Activated CD4-positive, alpha-beta T cell treated with anti-CD3 and anti-CD28 coated beads for 24 hours (primary cell): ENCODE measurements at places on chromosomes 1 and 21.

DNA sequence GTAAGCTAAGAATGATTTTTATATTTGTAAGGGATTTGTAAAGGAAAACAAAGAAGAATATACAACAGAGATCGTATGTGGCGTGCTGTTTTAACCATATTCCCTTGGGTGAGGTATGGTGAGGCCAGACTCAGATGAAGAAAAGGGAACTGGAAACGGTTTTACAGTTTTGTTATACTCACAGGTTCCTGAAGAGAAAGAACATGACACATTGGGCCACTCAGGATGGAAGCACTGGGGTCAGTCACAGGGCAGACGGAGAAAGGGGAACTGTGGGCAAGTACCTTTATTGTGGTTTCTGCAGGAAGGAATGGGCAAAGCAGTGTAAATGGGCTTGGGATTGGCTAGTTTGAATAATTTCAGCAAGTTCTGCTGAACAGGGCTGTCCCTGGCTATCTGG lies 177.4 kb downstream of the LBR start:
- no peak for DNase-seq

- DNase-seq = no peak
Observed at GRCh38 chr1:179971563-179972496, 17.2 kb downstream of the CEP350 start.

GRCh38 chr1:188117436-188117835 lies 1288.7 kb downstream of the PLA2G4A start:
- no peak for DNase-seq

DNA sequence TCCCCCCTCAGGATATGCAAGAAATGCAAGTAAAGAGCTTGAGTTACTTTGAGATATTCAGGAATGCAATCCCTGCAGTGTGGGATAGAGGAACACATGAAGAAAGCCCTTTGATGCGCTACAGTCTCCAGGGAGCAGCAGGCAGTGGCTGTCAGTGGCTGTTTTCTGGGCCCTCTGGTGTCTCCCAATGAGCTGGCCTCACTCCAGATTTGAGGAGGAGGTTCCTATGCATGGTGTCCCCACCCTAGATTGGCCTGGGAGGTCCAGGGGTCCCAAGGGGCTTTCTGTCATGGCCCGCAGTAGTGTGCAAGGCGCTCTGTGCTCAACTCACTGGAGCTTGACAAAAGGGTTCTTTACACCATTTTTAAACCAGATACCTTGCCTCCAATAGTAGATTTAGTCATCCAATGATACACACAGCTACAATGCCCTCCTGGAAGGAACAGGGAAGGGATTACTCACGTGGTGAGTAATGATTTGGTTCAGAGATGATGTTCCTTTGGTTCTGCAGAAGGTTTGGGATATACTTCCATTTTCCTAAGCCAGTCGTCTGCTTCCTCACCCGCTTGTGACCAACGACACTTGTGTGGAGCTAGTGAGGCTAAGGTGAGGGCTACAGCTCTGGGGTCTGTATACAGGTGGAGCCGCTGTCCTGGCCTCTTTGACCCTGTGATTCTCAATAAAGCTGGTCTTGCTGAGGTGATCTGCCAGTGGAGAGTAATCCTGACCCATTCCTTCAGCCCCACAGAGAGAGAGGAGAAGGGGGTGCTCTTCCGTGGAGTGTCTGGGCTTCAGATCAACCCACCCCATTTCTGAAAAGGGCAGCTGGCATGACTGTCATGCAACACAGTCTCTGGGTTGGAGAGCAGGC lies 6.6 kb downstream of the BATF3 start:
- DNase-seq = no peak

DNA sequence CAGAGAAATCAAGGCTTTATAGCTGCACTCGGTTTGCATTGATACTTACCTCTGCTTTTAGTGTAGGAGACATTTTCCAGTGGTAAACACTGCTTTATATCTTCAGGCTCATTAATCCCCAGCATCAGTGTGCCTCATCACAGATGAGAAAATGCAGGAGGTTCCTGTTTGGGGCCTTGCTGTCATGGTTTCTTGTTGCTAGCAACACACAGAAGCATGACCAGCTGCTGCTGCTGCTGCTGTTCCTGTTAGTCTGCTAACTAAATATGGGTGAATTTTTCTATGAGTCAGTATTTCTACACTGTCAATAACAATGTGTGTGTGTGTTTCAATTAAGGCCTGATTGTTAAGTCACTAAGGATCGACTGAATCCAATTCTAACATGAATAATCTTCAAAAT lies 85.8 kb upstream of the RGS1 start:
- DNase-seq = no peak

GRCh38 chr1:228515200-228515834 lies 28.1 kb downstream of the RNF187 start:
- no peak for DNase-seq

DNA sequence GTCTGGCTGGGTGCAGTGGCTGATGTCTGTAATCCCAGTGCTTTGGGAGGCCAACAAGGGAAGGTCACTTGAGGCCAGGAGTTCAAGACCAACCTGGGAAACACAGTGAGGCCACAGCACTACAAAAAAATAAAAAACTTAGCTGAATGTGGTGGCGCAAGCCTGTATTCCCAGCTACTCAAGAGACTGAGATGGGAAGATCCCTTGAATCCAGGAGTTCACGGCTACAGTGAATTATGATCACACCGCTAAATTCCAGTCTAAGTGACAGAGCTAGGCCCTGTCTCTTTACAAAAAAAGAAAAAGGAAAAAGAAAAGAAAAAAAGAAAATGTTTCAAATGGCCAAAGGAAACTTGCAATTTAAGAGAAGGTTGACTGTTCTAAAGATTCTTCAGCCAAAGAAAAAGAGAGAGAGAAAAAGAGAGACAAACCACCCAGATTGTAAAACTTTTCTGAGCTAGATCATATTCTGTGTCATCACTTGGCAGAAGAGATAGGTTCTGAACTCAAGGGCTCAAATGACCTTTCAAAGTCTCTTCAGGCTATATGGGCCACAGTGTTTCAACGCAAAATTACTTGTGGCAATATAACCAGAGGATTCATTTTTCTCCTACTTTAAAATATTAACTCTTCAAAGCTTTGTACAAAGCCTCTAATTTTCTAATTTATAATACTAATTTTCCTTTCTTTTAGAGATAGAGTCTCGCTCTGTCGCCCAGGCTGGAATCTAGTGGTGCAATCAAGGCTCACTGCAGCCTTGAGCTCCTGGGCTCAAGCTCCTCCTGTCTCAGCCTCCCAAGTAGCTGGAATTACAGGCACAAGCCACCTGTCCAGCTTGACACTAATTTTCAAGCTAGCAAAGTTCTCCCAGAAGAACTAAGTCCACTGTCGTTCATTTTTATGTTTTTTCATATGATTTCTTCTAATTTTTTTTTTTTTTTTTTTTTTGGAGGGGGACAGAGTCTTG lies 20.5 kb downstream of the ARID4B start:
- no peak for DNase-seq

- no peak for DNase-seq
Observed at GRCh38 chr1:53586765-53587164, 127.6 kb downstream of the DMRTB1 start.

GRCh38 chr1:113271039-113271438 lies 119.3 kb upstream of the MAGI3 start:
- no peak for DNase-seq

DNA sequence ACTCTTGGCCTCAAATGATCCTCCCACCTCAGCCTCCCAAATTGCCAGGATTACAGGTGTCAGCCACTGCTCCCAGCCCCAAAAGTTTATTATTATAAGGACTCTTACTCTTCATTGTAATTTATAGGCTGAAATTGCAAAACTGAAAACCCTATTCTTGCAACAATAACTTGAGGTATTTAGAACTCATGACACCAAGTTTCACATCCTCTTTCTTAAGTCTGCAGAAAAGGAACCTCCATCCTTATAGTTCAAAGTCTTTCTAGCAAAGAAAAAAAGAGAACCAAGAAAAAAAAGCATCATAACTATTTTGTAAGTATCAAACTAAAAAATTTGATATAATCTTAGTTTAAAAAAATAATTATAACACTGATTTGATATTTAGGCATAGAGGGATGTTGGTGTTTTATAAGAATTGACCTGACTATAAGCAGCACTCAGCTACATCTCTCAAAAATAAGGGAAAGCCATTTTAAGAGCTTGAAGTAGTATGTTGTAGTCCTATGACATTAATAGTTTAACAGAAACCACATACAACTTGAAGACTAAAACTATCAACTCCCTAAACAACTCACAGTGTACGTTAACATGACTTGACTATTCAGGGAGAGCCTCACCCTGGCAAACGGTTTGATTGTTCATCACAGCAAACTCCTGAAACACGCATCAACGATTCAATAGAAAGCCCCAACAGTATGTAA lies 122.4 kb downstream of the AKT3 start:
- no peak for DNase-seq

GRCh38 chr1:97636941-97637340 lies 283.9 kb downstream of the DPYD start:
- DNase-seq = no peak

GRCh38 chr1:51217101-51217500 lies 19.0 kb upstream of the RNF11 start:
- DNase-seq = no peak

- DNase-seq = no peak
Observed at GRCh38 chr1:21451212-21451611, 11.3 kb downstream of the NBPF3 start.

DNA sequence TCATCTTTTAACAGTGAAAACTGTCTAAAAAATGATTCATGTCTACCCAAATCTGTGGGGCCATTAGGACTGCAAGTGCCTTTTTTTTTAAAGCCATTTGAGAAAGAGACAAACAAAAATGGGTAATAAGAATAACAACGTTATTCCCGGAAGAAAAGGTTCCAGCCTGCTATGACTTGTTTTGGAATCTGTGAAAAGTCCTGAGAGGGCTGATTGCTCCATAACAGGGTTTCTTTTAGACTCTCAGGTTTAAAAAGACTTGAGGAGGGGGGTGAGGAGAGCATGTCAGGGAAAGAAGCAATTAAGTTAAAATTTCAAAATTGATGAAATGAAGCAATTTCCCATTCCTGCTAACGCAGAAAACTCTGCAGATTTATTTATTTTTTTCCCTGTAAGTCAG lies 56.4 kb downstream of the CACHD1 start:
- no peak for DNase-seq

- DNase-seq = no peak
Observed at GRCh38 chr21:44846485-44847260, 26.8 kb downstream of the PTTG1IP start.

GRCh38 chr21:37181059-37181458 lies 86.1 kb downstream of the VPS26C start:
- DNase-seq = no peak

DNA sequence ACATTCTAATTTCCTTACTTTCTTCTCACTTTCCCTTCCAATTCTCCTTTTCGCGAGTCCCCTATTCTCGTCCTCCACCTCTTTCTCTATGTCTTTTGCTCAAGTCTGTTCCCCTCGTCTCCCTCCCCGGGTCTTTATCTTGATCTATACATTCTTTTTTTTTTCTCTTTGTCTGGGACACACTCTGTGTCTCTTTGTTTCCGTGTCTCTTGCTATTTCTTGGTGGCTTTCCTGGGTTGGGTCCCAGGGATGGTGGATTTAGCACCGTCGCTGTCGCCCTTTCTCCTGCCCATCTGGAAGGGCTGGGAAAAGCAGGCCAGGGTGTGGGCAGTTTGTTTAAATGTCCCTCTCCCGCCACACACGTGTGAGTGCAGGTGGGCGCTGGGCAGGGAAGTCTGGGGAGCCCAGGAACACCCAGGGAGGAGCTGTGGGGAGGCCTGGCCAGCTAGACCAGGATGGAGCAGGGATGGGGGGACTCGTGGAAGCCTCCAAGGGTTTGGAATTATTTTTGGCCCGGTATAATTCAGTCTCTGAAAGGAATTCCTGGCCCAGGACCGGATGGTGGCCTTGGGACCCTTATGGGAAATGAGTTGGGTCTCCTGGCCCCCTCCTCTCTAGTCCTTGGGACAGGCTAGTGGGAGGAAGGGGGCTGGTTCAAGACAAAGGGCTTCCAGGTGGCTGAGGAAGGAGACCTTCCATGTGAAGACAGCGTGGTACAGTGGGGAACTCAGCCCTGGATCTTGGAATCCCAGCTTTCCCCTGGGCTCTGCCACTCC lies 9.5 kb upstream of the ID3 start:
- no peak for DNase-seq

DNA sequence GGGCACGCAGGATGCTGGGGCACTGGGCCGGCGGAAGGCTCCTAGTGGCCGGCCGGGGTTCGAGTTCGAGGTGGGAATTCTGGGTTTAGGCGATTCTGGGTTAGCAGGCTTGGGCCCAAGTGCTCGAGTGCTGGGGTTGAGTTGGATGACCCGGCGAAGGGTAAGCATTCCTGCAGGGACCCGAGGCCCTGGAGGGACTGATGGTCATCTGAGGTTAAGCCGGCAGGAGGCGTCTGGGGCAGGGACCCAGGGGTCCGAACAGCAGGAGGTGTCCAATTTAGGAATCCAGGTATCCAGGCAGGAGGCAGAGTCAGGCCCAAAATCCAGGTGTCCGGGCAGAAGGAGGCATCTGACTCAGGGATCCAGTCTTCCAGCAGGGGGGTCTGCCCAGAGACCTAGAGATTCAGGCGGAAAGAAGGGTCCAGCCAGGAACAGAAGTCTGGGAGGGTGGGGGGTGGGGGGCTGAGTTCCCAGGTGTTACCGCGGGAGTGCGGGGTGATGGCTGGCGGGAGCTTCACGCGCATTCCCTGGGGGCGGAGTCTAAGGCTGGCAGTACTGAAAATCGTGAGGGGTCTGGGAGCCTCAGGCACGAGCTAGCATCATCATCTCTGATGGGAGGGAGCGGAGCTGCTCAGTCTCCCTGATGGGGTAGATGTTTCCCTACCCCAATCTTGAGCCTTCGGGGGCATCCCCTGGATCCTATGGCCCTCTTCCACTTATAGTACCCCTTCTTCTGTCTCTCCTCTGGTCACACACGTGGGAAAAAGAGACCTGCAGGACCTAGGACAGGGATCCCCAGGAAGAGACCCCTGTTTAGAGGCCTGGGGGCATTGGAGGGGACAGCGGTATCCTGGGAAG lies 585 bp downstream of the GPR3 start:
- DNase-seq = no peak

DNA sequence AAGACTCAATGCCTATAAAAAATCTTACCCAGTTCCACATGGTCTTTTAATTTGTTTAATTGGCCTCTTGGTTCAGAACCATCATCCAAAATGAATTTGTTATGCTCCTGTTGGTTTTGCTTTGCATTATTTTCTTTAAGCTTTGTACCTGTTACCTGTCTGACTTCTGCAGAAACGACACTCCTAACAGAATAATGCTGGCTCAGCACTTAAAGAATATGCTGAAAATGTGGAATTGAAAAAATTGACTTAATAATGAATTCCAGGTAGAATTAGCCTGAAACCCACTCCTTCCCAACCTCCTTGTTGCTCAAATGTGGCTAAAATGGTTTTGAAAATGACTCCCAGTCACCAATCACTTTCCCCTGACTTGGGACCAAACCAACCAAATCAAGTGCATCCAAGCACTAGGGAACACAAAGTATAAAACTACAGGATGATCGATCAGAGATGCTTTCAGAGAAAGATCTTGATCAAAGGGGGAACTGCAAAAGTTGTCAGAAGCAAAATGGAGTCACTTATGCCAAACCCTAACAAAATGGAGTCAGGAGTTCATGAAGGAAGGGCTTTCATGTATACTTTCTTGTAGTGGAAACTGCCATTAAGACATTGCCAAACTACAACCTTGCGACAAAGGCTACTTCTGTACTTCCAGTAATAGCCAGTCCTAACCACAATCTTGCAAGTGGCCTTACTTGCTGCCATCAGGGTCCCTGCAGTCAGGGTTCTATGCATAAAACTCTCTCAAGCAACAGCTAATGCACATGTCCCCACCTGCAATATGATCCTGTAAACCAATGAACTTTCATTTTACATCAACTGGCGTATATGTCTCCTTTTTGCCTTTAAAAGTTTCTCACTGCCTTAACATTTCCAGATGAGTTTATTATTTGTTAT lies 5.4 kb downstream of the GBP7 start:
- DNase-seq = no peak

- DNase-seq = no peak
Observed at GRCh38 chr1:22869325-22869724, 103.3 kb downstream of the LACTBL1 start.
